SK-N-SH (cell line): ENCODE measurements at places on chromosomes 11 and 22.

DNA sequence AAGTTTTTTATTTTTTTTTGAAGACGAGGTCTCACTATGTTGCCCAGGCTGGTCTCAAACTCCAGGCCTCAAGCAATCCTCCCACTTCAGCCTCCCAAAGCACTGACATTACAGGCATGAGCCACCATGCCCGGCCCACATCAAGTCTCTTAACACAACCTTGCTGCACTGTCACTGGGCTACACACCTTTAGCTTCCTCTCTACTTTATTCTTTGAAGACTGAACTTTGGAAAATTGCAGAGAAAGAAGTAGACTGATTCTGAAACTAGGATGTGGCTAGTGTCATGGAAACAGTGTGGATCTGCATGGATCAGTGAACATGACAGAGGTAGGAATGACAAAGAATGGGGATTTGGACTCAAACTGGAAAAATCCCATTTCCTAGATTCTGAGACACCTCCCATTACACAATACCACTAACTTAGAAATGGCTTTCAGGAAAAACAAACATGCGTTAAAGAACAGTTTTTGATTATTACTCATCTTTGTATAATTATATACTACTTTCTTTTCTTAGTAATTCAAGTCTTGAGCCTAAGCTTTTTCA, 99.6 kb upstream of the SPON1 start:
- no peaks in the 10 kb centered on the region for H3K36me3 ChIP-seq
- H3K27ac ChIP-seq: no peak overlapping the region
- no peaks in the 10 kb centered on the region for H3K27me3 ChIP-seq
- no peak for DNase-seq
- H3K4me1 ChIP-seq: no peaks in the 10 kb centered on the region

- no peaks in the 10 kb centered on the region for H3K27me3 ChIP-seq
- no peak overlapping the region for H3K4me3 ChIP-seq
- no peak for DNase-seq
Measured at GRCh38 chr11:94998285-94998684, 24.8 kb downstream of the KDM4D start.

DNA sequence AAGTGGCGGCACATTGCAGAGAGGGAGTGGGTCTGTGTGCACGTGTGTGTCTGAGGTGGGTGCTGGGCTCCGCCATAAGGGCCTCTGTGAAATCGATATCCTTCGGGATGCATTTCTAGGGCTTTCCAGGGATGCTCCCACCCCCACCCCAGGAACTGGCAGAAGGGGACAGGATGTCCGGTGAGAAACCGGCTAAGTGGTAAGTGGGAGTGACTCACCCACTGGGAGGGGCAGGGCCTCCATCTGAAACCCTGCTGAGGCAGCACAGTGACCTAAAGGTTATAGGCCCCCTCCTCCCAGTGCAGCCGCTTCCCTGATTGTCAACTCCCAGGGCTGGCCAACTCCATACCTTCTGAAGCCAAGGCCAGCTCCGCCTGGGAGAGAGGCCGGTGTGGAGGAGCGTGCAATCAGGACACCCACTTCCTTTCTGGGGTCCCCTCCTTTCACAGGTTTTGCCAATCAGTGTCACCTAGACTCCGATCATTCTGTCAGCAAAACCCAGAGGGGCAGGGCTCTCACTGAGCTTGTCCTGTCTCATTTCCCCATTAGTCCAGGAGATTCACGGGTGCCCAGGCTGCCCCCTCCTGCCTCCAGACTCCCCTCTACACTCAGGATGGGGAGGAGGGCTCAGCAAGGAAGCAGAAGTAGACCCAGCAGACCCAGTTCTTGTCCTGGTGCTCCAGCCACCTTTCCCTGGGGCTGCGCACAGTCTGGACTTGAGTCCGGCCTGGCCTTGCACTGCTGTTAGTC, 44.5 kb downstream of the NECTIN1 start:
- H3K27ac ChIP-seq: peak overlapping the region; percentile 45
- H3K4me3 ChIP-seq: no peak overlapping the region
- peak; percentile 69 for DNase-seq
- H3K4me1 ChIP-seq: peaks cover 98% of the 10 kb centered on the region

GRCh38 chr22:23077627-23078461, 7.5 kb downstream of the GNAZ start:
- no peaks in the 10 kb centered on the region for H3K27me3 ChIP-seq
- no peak overlapping the region; the same call in 1 of the 2 replicates for H3K27ac ChIP-seq
- H3K4me1 ChIP-seq: peaks cover 46% of the 10 kb centered on the region; the same call in 1 of the 2 replicates
- DNase-seq: peak; percentile 54
- H3K36me3 ChIP-seq: no peaks in the 10 kb centered on the region

DNA sequence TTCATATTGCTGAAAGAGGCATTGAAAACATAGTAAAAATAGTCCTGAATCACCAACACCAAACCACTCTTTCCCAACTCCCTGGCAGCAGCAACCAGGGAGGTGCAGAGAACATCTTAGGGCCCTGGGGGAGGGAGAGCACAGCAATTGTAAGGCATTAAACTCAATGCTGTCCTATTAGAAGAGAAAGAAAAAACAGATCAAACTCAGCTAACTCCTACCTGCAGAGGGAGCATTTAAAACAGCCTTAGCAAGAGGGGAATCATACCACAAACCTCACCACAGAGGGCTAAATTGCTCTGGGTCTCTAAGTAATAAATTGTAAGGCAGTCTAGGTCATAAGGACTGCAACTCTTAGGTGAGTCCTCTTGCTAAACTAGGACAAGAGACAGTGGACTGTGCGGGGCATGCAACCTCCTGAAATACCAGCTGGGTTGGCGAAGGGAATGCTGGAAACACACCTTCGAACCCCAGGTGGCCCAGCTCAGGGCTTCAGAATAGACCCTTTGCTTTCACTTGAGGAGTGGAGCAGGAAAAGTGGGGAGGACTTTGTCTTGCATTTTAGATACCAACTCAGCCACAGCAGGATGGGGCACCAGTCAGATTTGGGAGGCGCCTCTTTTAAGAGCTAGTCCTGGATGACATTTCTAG, 697.1 kb upstream of the FAT3 start:
- H3K4me3 ChIP-seq: no peak overlapping the region
- no peak for DNase-seq
- no peaks in the 10 kb centered on the region for H3K36me3 ChIP-seq
- no peak overlapping the region for H3K27ac ChIP-seq
- no peaks in the 10 kb centered on the region for H3K27me3 ChIP-seq

DNA sequence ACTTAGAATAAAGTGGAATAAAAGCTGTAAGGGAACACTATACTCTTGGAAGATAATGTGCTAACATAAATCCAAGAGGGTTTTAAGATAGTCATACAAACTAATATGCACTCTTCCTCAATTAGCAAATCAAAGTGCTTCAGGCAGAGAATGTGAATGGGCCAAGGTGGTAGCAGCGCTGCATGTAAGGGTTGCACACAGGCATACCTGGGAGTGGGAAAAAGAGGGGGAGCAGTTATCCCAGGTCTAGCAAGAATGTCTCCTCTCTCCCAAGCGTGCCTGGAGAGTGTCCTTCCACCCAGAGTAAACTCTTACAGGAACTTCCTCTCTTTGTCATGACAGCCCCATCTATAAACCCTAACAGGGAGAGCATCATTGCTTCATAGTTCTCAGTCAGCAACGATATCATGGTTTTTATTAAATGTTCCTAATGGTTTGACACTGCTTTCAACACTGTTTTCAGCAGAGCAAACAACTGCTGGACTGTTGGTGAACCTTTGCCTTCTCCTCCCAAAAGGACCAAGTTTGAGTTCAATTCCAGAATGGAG, 61.6 kb downstream of the SYTL2 start:
- H3K4me3 ChIP-seq: no peak overlapping the region
- H3K27ac ChIP-seq: no peak overlapping the region
- H3K27me3 ChIP-seq: no peaks in the 10 kb centered on the region

DNA sequence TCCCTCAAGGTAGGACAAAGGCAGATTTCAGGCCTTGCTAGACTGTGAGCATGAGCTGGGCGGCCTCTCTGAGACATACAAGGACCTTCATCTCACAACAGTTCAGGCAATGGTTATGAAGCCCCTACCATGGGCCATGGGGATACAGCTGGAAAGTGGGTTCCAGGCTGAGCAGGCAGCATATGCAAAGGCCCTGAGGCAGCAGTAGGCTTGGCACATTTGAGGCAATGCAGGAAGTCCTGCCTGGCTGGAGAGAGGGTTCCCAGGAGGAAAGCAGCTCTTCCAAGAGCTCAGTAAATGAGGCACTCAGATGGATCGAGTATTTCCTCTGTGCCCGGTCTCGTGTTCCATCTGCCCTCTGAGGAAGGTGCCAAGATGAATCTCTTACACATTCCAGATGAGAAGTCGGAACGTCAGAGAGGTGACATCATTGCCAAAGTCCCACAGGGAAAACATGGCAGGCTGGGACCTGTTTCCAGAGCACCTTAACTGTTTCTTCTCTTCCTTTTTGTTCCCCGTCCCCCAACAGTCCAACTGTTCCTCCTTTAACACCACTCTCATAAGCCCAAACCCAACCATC, 388.6 kb downstream of the MN1 start:
- H3K4me3 ChIP-seq: no peak overlapping the region
- no peak for DNase-seq
- H3K27ac ChIP-seq: no peak overlapping the region
- H3K36me3 ChIP-seq: no peaks in the 10 kb centered on the region
- H3K27me3 ChIP-seq: no peaks in the 10 kb centered on the region

GRCh38 chr11:122156940-122157382, 40.9 kb upstream of the BLID start:
- no peaks in the 10 kb centered on the region for H3K27me3 ChIP-seq
- H3K4me3 ChIP-seq: peak overlapping the region; percentile 36; the same call in 1 of the 2 replicates
- H3K4me1 ChIP-seq: peaks cover 63% of the 10 kb centered on the region; the same call in 1 of the 2 replicates
- no peak for DNase-seq
- peak overlapping the region; percentile 47 for H3K27ac ChIP-seq

GRCh38 chr22:49789289-49790141, 38.2 kb downstream of the BRD1 start:
- DNase-seq: peak; percentile 61
- H3K36me3 ChIP-seq: peaks cover 91% of the 10 kb centered on the region
- H3K4me1 ChIP-seq: no peaks in the 10 kb centered on the region
- no peak overlapping the region for H3K4me3 ChIP-seq
- H3K27ac ChIP-seq: peak overlapping the region; percentile 19; the same call in 1 of the 2 replicates

DNA sequence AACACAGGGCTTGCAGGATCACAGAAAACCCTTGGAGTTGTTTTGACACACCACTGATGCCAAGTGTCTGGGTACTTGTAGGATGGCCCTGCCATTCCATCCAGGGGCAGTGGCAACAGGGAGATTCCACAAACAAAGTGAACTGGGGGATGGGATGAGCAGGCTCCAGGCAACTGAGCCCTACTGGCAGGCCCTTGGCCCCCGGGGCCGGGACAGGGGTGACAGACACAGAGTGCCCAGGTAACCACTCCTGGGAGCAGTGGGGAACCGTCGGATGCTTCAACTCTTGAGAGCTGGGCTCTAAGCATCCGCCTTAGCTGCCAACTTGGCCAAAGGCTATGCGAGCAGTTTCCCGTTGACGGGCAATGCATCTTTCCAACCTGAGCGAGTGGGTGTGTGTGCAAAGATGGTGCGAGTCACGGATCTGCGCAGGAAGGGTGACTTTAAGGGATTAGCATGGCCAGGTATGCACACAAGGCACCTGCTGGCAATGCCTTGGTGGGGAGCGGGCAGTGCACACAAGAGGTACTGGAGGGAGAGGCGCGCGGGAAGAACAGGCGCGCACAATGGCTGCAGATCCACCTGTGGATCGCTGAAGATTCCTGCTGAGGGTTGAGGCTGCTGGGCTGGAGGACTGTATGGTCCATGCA, 83.1 kb upstream of the PRODH start:
- no peaks in the 10 kb centered on the region for H3K36me3 ChIP-seq
- DNase-seq: no peak
- no peak overlapping the region for H3K4me3 ChIP-seq
- H3K27me3 ChIP-seq: no peaks in the 10 kb centered on the region
- no peaks in the 10 kb centered on the region for H3K4me1 ChIP-seq

- H3K36me3 ChIP-seq: no peaks in the 10 kb centered on the region
- H3K27ac ChIP-seq: no peak overlapping the region
- no peaks in the 10 kb centered on the region for H3K4me1 ChIP-seq
- no peaks in the 10 kb centered on the region for H3K27me3 ChIP-seq
- no peak overlapping the region for H3K4me3 ChIP-seq
Measured at GRCh38 chr11:101327908-101328307, 198.3 kb upstream of the PGR start.

DNA sequence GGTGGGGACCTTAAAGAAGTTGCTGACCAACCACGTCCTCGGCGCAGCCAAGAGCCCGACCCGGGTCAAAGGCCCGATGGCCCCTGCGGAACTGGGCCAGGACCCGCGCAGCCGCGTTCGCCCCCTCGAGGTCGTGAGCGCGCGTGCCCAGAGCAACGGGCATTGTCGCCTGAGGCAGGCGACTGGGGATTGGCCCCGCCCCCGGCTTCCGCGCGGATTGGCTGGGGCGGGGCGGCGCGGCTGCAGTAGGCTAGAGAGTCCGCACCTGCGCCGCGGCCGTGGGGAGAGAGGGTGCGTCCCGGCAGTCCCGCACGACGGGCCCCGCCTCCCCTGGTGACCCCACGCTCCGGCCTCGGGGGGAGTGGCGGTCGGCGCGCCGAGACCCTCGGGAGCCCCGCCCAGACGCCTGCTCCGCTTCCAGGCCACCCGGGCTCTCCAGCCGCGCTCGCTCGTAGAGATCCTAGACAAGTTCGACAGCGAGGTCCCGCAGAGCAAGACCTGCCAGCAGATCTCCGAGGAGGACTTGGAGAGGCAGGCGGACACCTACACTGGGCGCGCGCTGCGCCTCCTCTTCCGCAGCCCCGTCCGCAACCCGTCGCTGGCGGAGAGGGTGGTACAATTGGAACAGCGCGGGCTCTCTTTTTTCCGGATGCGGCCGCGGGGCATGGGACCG, 8.3 kb upstream of the PPIL2 start:
- peak; percentile 95 for DNase-seq
- H3K4me3 ChIP-seq: peak overlapping the region; percentile 61
- no peak overlapping the region for H3K27ac ChIP-seq
- H3K4me1 ChIP-seq: no peaks in the 10 kb centered on the region
- no peaks in the 10 kb centered on the region for H3K27me3 ChIP-seq

GRCh38 chr11:129853518-129854231, 38.0 kb downstream of the TMEM45B start:
- no peak overlapping the region for H3K27ac ChIP-seq
- DNase-seq: peak; percentile 44
- peaks cover 47% of the 10 kb centered on the region for H3K27me3 ChIP-seq
- no peaks in the 10 kb centered on the region for H3K4me1 ChIP-seq
- H3K36me3 ChIP-seq: no peaks in the 10 kb centered on the region

- DNase-seq: peak; percentile 72
- H3K27ac ChIP-seq: no peak overlapping the region
- no peaks in the 10 kb centered on the region for H3K27me3 ChIP-seq
- no peaks in the 10 kb centered on the region for H3K36me3 ChIP-seq
Measured at GRCh38 chr22:30763815-30764673, 69.4 kb downstream of the OSBP2 start.
